ENCODE measurements at places on chromosomes 2 and 18. TPM values are rescaled to one million over a fixed set of nuclear protein-coding genes. Genes with fewer than 3 reads are reported as not detected.

The NGEF gene
- 1.0 TPM for polyA plus RNA-seq

The SULT1C2 gene
- polyA plus RNA-seq = 20.1 TPM

The AKAIN1 gene
- polyA plus RNA-seq = not detected

The LYPD6 gene
- 11.9 TPM for polyA plus RNA-seq

The PDCD1 gene
- polyA plus RNA-seq = 0.30 TPM

The GTF2A1L gene
- 0.85 TPM for polyA plus RNA-seq

The COPS7B gene
- 68.9 TPM for polyA plus RNA-seq

The RPL31 gene
- polyA plus RNA-seq = 3,592 TPM

The KCNJ13 gene
- 12.7 TPM for polyA plus RNA-seq

The REG3A gene
- polyA plus RNA-seq = not detected

DNA sequence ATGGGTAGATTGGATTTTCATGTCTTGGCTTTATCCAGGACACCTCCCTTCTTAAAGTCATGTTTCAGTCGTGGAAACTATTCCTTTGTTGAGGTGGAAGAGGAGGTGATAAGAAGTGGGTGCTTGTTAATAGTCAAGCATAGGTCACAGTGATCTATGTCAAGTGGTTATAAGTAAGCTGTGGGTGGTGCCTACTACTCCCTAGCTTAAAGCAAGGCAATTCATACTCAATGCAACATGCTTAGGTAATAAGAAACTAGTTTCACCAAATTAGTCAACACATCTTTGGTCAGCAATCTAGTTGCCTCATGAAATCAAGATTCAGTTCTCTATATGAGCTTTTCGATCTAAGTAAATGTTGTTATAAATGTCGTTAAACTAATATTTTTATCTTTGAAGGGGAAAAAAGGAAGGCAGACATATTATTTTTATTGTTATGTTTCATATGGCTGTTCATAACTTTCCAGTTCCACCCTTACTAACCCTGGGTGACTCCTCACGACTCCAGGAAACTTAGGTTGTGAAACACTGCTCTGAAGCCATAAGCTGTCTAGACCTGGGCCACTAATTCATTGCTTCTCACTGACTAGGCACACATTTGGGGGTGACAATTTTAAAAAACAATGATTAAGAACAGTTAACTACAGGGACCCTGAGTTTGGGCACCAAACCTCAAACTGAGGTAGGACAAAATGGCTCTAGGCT, 5.8 kb upstream of the ABCB11 start:
- no peak for DNase-seq

- DNase-seq = no peak
Observed at GRCh38 chr2:178723786-178724346, 83.4 kb downstream of the TTN start.

- DNase-seq = no peak
Observed at GRCh38 chr18:51400721-51401120, 203.2 kb upstream of the MEX3C start.

GRCh38 chr2:85179541-85179940, 46.3 kb downstream of the TCF7L1 start:
- no peak for DNase-seq

- DNase-seq = no peak
Observed at GRCh38 chr2:32277363-32277673, 386 bp upstream of the YIPF4 start.

GRCh38 chr2:36800381-36800780, 103.9 kb downstream of the VIT start:
- DNase-seq = no peak

DNA sequence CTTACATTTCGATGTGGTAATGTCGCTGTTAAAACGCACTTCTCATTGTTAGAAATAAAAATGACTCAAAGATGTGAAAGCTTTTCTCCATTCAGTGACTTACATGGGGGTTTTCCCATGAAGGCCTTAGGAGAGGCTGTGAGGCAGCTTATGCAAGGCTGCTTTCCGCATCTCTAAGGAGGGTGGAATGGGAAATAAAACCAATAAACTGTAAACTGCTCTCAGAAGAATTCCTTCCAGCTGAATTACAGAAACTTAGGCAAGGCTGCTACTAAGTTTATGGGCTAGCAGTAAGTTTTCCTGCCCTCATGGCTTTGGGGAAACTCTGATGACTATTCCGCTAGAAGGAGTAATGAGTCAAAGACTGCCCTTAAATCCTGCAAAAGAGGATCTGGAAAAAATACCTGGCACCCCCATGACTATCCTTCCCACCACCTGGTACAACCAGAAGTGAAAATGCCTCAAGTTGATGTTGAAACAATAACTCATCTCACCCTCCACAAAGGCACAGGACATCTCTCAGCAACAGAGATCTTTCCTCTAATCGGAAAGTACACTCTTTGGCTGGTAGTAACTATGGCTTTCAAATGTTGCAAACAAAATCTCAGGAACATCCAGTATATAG, 97.7 kb upstream of the SMAD7 start:
- no peak for DNase-seq

DNA sequence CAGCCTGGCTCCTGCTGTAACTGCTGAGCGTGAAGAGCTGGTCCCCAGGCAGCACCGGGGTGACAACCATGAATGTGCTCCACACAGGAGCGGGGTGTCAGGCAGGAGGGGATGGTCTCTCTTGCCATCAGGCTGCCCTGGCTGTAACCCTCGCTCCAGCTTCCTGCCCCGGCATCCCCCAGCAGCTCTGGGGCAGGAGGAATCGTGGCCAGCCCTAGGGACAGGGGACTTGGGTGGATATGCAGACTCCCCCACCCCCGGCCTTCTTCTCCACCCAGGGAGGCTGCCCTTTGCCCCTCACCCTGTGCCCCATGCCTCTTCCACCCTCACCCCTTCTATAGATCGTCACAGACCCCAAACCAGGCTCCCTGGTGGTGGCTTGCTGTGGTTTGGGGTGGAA, 69.4 kb upstream of the SMAD7 start:
- DNase-seq = no peak

DNA sequence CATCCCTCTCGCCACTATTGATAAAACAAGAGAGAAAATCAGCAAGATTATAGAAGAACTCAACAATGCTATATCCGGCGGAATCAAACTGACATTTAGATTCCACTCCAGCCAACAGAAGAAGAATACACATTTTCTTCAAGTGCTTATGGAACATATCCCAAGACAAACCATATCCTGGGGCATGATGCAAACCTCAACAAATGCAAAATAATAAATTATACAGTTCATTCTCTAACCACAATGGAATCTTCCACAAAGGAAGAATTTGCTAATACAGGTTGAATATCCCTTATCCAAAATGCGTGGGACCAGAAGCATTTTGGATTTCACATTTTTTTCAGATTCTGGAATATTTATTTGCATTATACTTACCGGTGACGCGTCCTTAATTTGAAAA, 51.4 kb upstream of the YPEL5 start:
- no peak for DNase-seq

DNA sequence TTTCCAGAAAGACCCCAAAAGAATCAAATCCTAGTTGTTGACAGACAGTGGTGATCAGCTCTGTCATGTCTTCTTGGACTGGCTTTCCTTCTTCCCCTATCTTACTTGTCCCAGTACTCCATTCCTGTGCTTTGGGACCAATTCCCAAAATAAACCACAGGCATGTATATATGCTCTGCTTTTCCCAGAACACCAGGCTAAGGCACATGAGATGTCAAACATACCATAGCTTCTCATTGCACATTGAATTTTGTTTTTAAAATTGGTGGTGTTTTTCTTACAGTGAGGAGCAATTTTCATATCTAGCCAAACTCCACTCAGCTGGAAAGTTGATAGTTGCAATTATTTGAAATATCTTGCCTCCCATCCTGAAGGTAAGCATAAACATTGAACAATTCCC, 88.9 kb upstream of the RGPD4 start:
- no peak for DNase-seq

GRCh38 chr2:164620873-164621763, at the start of gene GRB14:
Gene GRB14 (minus strand): TSS chr2:164621482. CDS start chr2:164621309, 173 bp downstream.
- DNase-seq = peak; percentile 55

DNA sequence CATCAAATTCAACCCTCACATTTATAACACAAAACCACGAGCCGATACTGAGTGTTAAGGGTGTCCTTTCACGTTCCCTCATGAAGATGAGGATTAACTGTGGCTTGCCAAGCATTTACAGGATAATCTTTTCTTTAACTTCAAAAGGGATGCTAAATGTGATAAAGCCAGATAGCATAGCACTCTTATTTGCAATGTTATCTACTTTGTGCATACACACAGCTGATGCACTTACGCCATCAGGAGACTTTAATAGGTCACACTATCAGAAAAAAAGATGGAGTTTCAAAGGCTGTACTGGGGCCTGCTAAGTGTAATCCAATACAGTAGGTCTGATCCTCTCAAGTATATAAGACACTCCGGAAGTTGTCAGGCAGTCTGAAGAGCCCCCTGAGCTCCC, 572.7 kb downstream of the PIK3C3 start:
- DNase-seq = no peak

DNA sequence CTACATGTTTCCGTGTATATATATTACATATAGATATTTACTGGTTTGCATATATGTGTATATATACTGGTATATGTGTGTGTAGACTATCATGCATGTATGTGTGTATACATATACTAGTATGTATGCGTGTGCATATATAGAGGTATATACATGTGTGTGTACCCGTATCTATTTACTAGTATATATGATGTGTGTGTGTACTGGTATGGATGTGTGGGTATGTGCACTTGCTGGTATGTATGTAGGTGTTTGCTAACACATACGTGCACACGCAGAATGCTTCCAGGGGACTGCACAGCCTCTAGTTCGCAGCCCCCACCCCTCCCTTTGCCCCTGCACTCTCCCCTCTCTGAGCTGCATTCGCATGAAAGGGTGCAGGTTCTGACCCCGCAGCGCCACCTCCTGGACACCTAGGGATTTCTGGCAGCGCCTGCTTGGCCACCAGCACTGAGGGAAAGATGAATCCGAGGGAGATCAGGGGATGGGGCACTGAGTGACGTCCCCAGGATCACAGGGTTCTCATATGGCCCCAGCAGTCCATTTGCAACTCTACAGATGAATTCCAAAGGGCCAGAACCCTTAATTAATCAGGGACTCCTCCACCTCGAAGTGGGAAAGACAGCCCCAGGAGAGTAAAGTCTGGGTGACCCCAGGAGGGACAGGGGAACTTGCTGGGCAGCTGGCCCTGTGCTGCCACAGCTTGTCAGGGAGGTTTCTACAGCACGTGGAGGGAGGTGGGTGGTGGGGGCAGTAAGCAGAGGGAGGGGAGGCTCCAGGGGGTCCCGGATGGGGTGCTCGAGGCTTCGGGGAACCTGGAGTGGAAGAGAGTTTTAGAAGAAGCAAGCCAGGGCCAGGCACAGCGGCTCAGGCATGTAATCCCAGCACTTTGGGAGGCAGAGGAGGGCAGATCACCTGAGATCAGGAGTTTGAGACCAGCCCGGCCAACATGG, 66.8 kb upstream of the ASAP2 start:
- peak; percentile 32 for DNase-seq

DNA sequence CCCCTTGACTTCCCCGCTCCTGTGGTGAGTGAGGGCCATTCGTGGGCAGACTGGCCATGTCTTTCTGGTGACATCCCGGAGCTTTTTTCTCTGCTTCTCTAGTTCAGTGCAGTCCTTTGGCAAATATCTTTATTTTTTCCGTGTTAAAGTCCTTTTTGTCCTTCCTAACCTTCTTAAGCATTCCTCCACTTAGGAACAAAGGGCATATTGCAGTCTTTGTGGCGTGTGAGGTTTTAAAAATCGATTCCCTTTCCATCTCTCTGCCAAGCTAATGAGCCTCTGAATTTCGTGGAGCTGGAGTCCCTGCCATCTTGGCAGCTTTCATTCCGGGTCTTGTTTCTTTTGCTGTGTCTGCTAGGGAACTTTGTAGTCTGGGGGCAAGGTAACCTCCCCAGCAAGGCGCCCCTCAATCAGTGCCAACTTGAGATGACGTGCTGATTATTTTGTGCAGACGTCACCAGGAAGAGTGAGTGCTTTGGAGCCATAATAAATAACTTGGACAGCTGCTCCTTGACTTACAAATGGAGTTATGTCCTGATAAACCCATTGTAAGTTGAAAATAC, 5.1 kb downstream of the CNNM3 start:
- DNase-seq = no peak

- peak; percentile 17 for DNase-seq
Observed at GRCh38 chr2:196160101-196160500, 11.3 kb downstream of the STK17B start.

DNA sequence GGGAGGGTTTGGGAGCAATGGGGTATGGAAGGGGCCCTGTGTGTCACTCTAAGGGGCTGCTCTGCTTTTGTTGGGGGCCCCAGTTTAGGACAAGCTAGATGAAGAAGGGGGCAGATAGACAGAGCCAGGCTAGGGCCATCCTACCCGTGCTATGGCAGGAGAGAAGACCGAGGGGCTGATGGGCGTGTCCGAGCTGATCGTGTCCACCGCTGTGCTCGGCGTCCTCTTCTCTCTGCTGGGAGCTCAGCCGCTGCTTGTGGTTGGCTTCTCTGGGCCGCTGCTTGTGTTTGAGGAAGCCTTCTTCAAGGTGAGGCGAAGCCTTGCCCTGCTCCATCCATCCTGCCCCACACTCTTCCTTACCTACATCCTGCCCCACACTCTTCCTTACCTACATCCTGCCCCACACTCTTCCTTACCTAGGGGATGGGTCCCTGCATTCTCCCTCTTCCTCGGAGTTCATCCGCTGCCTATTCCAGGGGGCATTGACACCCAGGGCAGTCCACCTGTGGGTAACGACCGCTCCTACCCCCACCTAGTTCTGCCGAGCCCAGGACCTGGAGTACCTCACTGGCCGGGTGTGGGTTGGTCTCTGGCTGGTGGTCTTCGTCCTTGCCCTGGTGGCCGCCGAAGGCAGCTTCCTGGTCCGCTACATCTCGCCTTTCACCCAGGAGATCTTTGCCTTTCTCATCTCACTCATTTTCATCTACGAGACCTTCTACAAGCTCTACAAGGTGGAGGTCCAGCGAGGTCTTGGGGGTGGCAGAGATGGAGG, 8.9 kb downstream of the SLC4A3 start:
- DNase-seq = no peak

GRCh38 chr18:24342347-24342746, 55.3 kb downstream of the OSBPL1A start:
- DNase-seq = no peak

- DNase-seq = no peak
Observed at GRCh38 chr18:46148810-46149209, 44.6 kb downstream of the HAUS1 start.

- no peak for DNase-seq
Observed at GRCh38 chr2:134367213-134367612, 113.3 kb downstream of the MGAT5 start.

GRCh38 chr2:118134650-118135049, 46.4 kb downstream of the INSIG2 start:
- no peak for DNase-seq

GRCh38 chr2:152154462-152154861, 21.1 kb downstream of the STAM2 start:
- no peak for DNase-seq

Measured in right lung (tissue), 10 donors.